NCI-H2081 treated with DMSO at 0.1 percent for 48 hours (cell line): ENCODE measurements at places on chromosomes 16 and 17.

DNA sequence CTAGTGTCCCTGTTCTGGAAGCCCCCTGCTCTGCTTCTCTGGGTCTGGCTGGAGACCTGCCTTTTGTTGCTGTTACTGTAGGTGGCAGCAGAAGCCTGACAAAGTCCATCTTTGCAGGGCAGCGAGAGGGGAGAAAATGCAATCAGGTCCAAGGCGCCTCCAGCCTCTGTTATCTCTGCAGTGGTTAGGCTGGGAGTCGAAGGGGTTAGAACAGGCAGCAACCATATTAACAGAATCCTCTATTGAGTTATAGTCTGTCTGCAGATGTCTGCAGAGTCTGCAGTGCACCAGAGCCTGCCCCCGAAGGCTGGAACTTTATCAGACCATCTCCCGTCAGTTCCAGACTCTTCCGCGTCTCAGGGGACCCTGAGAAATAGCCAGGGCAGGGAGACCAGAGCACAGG lies 404.9 kb upstream of the EEF2KMT start:
- no peak for DNase-seq

DNA sequence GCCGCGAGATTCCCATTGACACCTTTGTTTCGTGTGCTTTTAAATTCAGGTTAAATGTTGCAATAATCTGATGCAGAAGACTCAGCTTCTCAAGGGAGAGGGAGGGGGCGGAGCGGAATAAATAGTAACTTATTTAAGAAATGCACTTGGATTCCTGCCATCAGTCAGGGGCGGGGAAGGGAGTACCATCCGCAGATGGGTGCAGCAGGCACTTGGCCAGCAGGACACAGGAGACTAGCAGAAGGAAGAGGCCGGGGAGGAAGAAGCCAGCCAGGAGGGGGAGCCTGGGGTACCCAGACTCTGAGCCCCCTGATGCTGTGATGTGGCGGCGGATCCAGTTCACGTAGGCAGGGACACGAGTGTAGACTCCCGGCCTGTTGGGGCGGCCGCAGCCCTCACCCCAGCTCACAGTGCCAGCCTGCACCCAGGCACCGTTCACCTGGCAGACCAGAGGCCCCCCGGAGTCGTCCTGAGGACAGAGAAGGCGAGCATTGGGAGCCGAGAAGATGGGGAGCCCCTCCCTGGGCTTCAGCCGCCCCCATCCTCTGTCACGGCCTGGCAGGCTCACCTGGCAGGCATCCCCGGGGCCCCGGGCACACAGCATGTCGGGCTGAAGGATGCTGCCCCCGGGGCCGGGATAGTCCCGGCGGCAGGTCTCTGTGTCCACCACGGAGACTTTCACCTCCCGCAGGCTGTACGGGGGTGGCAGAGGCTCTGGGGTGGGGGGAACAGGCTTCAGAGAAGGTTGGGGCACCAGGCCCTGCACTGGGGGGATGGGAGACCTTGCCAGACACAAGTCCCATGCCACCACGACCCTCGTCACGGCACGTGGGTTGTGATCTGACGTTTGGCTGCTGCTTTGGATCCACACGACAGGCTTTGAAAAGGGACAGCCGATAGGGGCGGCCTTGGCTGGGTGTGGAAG lies 3.2 kb downstream of the TPSG1 start:
- DNase-seq, result no peak

DNA sequence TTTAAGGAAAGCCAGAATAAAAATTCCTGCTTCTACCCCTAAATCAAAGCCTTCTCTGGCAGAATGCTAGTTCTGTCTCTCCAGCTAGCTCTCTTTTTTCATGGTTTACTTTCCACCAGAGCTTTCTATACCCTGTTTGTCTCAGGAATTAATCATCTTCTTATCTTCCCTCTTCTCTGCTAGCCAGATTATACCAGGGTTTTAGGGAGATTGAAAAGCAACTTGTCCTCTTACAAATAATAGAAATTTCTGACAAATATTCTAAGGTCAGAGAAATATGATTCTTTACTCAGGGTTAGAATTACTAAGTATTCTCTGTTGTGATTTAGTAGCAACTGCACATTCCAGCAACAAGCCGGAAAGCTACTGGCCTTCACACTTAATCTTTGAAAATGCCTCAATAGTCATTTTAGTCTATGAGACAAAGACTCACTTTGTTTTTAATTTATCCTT lies 166.4 kb downstream of the TANC2 start:
- no peak for DNase-seq

DNA sequence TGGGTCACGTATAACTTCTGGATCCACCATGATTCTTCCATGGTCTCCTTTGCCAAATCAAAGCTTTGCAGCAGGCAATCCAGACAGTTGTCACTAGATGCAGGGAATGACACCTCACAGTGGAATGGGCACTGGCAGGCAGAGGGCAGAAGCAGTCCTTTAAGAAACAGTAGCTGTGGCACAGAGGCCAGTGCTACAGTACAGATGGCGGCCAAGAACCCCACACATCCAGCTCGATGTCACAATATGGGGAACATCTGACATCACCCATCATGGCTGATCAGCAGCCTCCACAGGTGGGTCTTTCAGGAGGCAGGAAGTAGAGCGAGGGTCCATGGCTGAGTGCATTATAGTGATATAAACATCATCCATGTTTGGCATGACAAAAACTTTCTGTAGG lies 18.8 kb upstream of the ERN1 start:
- no peak for DNase-seq

- no peak for DNase-seq
Measured at GRCh38 chr16:75065521-75066149, 50.9 kb downstream of the LDHD start.

DNA sequence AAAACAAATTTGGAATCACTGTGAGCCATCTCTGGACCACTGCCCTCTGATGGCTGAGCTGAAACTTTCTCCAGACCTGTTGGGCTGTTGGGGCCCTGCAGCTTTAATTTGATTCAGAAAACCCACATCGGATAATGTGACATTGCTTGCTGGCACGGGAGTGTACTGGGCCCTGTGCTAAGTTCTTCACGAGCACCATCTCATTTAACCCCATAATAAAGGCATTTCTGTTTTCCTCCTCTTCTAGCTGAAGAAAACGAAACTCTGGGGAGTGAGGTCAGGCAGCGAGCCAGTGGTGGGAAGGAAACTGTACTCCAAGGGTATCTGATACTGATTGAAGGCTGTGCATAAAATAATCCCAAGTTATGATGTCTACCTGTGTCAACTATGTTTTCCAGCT lies 34.5 kb upstream of the TNRC6A start:
- no peak for DNase-seq

GRCh38 chr16:19304750-19305149 lies 19.2 kb downstream of the CLEC19A start:
- no peak for DNase-seq

GRCh38 chr16:57007530-57007929 lies 18.2 kb downstream of the NLRC5 start:
- no peak for DNase-seq

DNA sequence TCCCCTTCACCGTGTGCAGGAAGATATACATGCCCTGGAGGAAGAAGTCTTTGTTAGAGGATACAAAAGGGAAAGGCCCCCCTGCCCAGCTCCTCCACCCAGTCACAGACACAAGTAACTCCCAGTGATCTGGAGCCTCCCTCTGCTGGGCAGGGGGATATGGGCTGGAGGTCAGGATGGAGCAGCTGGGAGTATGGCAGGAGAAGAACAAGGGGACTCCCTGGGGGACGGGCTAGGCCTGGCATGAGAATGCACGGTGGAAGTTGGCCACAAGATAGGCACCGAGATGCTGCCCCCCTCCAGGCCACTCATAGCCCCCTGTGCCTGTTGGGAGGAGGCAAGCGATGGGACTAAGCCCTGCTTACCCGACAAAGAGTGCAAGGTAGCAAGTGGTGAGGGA lies 4.2 kb downstream of the ORMDL3 start:
- DNase-seq, result no peak
